ENCODE measurements at places on chromosomes 13 and 19.

DNA sequence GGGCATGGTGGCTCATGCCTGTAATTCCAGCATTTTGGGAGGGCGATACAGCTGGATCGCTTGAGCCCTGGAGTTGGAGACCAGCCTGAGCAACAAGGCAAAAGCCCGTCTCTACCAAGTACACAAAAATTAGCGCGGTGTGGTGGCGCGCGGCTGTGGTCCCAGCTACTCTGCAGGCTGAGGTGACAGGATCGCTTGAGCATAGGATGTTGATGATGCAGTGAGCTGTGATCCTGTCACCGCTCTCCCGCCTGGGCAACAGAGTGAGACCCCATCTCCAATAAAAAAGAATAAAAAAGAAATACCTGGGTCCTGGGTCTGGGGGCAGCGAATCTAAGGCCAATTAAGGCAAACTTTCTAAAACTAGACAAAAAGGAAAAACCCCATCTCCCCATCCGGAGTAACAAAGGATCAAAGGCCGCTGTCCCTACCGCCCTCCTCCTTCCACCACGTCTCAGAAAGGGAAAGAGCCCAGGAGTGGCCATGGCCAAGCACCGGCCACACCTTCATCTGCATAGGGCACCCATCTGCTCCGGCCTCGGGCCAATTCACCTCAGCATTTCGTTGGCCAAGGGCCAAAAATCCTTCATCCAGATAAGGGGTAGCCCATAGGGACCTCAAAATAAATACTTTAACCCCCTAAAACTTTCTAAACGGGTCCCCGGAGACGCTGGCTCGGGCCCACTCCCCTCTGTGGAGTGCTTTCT, 851 bp downstream of the ZNF320 start:
- DNase-seq: no peak

DNA sequence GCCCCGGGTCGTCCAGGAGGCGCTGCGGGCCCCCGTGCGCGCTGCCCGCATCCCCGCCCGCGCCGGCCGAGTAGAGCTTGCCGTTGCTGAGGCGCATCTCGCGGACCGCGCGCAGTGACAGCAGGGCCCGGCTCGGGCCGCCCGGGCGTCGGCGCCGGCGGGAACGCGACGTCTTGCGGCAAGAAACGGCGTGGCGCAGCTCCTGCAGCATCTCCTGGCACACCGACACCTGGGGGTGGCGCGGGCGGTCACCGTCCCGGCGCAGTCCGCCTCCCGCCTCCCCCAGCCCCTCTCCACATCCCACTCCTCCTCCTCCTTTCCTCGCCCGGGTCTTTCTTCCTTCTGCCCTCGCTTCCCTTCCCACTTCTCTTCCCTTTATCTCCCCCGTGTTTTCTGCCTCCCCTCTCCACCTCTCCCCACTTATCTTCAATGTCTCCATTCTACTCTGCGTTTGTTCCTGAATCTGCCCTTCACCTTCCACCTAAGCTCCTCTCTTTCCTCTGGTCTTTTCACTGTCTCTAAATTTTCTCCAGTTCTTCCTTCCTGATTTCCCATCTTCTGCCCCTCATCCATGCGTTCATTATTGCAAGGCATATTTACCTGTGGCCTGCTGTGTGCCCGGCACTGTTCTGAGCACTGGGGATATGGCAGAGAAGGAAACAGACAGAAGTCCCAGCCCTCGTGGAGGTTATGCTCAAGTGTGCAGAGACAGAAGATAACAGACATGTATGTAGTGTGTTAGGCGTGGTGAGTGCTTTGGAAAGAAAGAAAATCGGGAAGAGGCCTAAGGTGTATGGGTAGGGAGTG, 5.2 kb upstream of the ATP1A3 start:
- DNase-seq: no peak

- DNase-seq: no peak
Measured at GRCh38 chr13:54859827-54860226, 1831.2 kb downstream of the OLFM4 start.

DNA sequence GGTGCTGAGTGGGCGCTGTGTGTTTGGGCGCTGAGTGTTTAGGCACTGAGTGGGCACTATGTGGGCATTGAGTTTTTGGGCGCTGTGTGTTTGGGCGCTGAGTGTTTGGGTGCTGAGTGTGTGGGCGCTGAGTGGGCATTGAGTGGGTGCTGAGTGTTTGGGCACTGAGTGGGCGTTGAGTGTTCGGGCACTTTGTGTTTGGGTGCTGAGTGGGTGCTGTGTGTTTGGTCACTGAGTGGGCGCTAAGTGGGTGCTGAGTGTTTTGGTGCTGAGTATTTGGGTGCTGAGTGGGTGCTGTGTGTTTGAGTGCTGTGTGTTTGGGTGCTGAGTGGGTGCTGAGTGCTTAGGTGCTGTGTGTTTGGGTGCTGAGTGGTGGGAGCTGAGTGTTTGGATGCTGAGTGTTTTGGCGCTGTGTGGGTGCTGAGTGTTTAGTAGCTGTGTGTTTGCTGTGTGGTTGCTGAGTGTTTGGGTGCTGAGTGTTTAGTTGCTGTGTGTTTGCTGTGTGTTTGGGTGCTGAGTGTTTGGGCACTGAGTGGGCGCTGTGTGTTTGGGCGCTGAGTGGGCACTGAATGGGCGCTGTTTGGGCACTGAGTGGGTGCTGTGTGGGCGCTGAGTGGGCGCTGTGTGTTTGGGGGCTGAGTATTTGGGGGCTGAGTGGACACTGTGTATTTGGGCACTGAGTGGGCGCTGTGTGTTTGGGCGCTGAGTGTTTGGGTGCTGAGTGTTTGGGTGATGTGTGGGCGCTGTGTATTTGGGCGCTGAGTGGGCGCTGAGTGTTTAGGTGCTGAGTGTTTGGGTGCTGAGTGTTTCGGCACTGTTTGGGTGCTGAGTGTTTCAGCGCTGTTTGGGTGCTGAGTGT, 47.2 kb upstream of the F7 start:
- DNase-seq: no peak

DNA sequence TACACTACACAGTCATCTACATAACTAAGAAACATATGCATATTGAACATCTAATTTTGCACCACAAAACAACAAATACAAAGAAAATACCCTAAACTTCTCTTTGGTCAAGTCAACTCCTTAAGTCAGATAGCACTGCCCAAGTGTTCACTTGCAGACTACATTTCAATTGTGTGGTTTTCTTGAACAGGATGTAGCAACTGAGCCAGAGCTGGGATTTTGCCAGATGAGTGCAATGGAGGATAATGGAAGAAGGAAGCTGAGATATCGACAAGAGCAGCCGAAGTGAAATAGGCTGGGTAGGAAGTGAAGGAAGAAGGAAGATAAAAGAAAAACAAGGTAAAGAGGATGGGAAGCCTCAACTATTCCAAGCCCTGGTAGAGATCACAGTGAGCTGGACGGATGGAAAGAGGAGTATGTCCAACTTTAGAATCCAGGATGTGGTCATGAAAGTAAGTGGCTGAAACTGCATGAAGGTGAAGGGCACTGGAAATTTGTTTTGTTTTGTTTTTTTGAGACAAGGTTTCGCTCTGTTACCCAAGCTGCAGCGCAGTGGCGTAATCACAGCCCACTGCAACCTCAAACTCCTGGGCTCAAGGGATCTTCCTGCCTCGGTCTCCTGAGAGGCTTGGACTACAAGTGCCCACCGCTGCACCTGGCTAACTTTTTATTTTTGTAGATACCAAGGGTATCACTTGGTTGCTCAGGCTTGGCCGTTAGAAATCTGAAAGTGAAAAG, 15.0 kb downstream of the NUFIP1 start:
- no peak for DNase-seq
